ENCODE measurements at places on chromosomes 2 and 18.

DNA sequence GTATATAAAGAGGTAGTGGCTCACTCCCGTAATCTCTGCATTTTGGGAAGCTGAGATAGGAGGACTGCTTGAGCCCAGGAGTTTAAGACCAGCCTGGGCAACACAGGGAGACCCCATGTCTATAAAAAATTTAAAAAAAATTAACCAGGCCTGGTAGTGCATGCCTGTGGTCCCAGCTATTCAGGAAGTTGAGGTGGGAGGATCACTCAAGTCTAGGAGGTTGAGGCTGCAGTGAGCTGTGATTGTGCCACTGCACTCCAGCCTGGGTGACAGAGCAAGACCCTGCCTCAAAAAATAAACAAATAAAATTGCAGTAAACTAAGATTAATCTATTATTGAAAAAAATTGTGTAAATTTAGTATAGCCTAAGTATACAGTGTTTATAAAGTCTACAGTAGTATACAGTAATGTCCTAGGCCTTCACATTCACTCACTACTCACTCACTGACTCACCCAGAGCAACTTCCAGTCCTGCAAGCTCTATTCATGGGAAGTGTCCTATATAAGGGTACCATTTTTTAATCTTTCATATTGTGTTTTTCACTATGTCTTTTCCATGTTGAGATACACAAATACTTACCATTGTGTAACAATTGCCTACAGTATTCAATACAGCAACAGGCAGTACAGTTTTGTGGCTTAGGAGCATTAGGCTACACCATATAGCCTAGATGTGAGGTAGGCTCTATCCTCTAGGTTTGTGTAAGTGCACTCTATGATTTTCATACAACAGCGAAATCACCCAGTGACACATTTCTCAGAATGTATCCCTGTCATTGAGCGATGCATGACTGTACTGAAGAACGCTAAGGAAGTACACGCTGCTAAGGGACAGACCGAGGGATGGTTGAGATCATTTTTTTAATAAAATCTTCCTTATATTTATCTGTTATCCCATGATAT, 10.4 kb upstream of the MAP4K3 start:
- DNase-seq, result no peak

- no peak for DNase-seq
Observed at GRCh38 chr2:205880048-205880447, 197.7 kb downstream of the NRP2 start.

GRCh38 chr2:28583899-28584553, 88.2 kb downstream of the PLB1 start:
- DNase-seq, result no peak

DNA sequence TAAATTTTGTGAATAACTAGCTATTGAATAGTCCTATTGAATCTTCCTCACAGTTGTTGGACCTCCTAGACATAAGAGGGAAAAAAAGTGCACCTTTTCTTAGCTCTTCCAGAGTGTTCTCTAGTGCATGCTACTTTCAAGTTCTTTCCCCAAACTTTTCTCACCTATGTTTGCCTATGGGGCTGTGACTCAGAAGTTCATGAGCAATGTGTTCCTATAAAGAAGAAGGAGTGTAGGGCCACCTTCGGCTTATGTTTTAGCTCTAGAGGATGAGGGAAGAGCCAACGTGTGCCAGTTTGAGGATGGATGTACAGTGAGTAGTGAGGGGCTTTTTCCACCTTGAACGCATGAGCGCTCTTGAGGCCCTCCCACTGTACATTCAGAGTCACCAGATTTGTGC, 27.0 kb upstream of the HNMT start:
- DNase-seq, result no peak

- DNase-seq, result peak; percentile 18
Observed at GRCh38 chr18:32049393-32050171, 31.0 kb downstream of the RNF125 start.

- no peak for DNase-seq
Observed at GRCh38 chr18:9991011-9992000, 77.5 kb downstream of the VAPA start.

GRCh38 chr2:46066601-46067000, 230.6 kb upstream of the EPAS1 start:
- no peak for DNase-seq

DNA sequence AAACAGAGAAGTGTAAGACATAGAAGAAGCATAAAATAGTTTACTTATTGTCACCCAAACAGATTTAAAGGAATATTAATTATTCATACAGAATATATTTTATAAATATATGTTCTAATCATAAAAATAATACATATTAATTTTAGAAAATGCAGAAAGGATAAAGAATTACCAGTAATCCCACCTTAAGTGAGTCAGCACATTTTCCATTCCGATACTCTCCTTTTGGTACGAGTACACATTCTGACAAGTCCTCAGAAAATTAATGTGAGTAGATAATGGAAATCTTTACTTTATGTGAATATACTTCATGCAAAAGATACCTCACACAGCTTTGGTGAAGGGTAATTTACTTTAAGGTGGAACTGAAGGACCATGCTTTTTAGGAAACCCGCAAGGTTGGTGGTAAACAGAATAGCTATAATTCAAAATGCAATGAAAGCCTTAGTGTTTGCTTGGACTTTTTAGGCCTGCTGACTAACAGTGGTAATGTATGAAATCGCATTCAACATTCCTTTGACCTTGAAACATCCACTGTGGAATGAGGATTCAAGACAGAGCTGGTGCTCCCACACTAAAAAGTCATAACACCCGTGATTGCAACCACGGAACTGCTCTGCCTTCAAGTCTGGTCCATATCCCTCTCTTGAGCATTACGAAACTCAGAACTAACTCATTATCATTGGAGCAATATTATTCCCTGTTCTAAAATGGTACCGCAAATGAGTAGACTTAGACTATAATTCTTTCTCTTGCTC, 28.1 kb upstream of the HTR2B start:
- DNase-seq, result no peak

DNA sequence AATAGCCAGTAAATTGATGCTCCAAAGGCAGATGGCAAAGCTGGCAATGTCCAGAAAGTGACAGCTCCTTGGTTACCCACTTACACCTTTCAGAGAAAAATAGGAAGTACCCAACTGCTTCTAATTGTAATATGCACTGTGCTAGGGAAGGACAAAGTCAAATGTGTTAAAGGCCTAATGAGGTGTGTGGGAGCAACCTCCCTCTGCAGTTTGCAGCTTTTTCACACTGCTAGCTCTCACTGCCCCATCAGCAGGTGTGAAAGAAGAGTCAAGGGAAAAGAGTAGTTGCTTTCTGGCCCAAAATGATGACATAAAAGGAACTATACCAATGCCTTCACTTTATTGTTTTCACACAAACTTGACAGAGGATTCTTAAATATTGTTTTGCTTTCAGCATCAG, 284.1 kb upstream of the SETBP1 start:
- DNase-seq, result no peak

DNA sequence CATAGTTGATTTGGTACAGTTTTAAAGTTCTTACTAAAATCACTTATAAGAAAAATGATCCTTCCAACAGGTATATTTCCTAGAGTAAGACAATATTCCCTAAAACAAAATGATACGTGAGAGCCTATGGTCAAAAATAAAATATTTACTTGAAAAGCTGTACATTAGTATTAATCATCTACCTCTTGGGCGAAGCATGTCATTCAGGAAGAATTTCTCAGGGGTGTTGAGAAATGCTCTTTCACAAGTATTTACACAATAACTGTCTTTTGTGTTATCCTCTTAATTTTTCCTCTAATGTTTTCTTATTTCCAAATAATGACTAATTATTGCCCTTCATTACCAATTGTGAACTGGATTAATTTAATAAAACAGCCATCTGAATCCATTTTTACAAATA, 466.3 kb downstream of the SATB2 start:
- DNase-seq, result no peak

DNA sequence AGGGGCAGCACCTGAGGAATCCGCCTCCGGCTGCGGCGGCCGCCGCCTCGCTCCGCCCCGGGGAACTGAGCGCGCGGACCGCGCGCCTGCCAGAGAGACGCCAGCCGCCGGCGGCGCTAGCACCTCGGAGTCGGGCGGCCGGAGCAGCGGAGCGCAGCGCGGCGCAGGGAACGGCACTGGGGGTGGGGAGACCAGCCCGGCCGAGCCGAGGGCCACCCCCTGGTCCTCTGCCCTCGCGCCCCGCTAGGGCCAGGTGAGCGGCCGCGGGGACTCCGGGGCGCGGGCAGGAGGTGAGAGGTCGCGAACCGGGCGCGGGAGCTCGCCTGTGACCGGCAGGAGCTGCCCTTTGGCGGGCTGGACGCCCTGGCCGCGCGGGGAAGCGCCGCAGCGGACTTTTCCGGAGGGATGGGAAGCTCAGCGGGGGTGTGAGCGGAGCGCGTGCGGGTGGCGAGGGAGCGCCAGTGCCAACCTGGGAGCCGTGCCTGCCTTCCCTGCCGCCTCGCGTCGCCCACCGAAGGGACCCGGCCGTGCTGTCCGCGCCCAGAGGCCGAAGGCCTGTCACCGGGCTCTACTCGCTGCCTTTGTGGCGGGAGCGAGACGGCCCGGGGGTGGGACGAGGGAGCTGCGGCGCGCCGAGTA, at the start of gene GREB1L:
Gene GREB1L, plus strand, starts transcription at position 92 of the 639 bp plus-strand sequence. CDS start 141,287 bp downstream, outside the sequence.
- DNase-seq, result peak; percentile 10

GRCh38 chr18:69586537-69586936, 185.8 kb downstream of the DOK6 start:
- DNase-seq, result no peak

DNA sequence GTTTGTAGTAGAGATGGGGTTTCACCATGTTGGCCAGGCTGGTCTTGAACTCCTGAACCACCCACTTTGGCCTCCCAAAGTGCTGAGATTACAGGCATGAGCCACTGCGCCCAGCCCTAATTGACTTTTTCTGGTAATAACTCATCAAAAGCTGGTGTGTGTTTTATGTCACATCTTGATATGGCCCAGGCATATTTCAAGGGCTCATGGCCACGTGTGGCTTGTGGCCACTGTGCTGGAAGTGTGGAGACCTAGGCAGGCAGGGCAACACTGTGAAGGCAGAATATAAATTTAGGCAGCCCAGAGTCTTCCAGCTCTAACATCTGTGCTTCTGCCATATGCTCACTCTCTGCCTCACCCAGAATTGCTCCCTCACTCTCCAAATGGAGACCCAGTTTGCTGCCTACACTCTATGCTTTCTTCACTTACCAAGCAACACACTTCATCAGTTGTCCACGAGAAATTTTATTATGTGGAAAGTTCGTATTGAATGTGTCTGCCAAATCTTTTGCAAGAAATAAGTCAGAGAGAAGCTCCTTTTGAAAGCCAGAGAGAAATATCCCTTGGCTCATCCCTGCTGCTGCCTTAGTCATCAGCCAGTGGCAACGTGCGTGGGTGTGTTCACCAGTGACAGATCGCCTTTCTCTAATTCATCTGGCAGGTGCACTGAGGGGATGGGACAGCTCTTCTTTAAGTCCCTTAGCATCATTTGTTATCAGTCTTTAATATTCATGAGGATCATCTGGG, 129.4 kb upstream of the CXCR4 start:
- DNase-seq, result no peak

- no peak for DNase-seq
Observed at GRCh38 chr18:65631766-65632165, 119.0 kb upstream of the CDH7 start.

Measured in activated gamma-delta T cell (primary cell).